Epithelial cell of esophagus (primary cell): ENCODE measurements at places on chromosomes 5 and 9.

GRCh38 chr9:128275198-128276007 is at the start of gene GOLGA2:
TSS of gene GOLGA2 (minus strand) at chr9:128276007. CDS start at chr9:128275976, 31 bp downstream.
- no peak for DNase-seq

DNA sequence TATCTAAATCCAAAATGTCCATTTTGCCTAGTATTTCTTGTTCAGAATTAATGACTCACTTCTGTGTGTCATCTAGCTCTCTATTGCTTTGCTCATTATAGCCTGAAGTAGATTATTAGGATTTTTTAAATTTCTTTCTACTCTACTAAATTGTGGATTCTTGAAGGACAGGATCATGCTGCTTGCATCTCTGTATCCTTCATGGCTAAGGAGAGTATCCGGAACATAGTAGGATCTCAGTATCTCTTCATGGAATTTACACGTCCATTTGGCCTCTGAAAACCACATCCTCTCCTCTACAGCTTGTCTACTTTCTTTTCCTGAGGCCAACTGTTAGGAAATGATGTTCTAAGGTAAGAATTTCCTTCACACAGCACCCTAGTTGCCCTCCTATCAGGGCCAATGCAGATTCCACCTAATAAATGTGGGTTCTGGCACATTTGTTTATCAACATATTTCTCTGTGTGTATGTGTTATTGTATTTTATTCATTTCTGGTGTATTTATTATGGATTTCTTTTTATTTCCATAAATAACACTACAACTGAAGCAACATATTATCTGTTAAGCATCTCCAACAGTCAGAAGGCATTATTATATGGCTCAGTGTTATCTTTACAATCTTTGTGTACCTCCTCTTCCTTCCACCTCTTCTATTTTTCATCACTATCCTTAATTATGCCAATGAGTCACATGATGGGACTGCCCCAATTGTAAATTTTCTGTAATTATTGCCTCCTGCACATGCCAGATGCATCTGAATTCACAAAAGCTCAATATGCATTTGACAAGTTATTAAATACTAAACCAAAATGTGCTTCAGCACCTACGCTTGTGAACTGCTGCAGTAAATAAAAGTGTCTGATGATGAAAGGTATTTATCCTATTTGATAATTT is 557.8 kb upstream of the TLE4 start:
- peak; percentile 31 for DNase-seq

DNA sequence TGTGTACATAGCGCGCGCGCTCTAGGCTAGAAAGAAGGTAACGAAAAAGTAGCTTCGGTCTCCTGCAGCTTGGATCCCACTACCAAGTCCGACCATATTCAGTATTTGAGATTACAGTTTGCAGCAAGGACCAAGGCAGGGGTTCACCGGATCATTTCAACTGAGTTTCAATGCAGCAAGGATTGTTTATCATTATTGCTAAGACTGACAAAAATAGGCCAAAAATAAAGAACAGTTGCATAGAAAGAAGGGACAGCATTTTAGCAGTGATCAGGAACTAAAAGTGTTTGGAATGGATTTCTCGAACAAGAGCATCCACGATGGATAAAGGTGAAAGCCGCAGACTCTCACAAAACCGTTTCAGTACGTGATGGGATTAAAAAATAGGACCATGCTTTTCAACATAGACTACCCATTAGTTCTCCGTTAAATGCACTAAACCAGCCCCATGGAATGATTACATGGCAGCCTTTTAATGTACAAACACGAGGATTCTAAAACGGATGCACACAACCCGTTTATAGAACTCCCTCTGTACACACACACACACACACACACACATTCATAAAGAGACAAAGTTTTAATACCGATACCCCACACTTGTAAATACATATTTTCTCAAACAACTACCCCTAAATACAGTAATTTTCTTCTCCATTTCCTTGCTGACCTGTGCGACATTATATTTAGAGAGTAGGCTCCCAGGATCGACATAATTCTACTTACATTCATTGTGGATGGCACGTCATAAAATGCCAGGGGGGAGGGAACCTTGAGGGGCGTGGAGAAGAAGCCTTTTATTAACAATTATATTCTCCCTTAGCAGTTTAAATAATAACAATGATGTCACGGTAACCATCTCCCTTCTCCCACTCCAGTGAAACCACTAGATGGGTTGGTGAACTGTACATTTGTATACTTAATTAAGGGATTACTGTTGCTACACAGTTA is 197.1 kb downstream of the MEF2C start:
- DNase-seq: no peak

DNA sequence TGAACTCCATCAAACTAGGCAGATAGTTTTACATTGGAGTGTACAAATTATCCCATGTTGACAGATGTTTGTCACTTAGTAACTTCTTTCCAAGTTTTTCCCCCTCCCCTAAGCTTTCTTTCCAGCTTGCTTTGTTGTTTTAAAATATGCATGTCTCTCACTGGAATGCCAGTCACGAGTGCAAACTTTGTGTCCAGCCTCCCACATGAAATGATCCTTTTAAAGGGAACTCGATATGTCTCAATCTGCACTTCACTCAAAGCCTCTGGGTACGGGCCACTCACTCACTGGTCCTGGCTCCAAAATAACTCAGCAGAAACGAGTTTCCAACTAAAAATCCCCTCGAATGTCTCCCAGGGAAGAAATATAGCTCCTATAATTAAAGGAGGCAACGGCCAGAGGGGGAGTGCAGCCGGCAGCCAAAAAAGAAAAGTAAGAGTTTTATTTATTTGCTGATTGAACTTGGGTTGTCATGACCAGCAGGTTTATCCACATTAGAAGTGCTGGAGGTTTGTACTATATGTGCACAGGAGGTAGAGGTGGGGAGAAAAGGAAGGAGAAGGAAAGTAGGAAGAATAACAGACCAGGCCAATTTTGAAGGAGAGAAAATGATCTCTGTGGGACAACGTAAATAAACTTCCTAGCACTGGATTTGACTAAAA is 17.5 kb downstream of the NR2F1 start:
- DNase-seq: no peak

- peak; percentile 20 for DNase-seq
These were observed 424 bp downstream of the HAND1 start for GRCh38 chr5:154477382-154478223.

DNA sequence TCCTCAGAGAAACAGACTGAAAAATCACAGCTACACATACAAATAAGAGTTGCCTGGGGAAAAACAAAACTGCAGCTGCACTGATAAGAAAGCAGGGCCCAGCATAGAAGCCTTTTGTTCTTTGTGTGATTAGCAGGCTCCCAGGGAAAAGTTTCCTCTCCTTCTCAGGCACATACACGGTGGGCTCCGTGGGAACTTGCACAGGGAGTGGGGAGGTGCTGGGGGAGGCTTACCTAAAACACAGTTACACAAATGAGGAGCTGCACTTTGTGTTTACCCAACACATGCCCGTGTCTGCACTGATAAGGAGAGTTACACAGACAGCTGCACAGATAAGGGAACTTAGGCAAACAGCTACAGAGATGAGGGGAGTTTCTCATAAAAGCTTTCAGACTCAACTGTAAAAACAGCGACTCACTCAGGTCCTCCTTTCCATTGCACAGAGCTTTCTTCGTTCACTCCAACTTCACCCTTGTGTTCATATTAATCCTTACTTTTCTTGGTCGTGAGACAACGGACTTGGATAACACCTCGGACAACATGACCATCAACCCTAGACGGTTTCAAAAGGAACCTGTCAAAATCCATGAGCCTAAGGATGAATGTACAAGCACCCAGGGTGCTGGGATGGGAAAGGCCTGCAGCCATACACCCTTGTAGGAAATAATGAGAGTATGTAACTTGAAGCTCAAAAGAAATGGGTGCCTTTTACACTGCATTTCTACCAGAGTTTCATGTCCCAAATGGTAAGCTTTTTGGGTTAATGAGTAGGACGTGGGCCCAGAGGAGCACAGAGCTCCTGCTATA is 50.8 kb downstream of the SERINC5 start:
- DNase-seq: no peak
